ENCODE measurements at places on chromosomes 2 and 18.

GRCh38 chr2:237456200-237456843 is 30.7 kb upstream of the MLPH start:
- DNase-seq = no peak

- DNase-seq = no peak
These were observed 60.8 kb downstream of the ST3GAL5 start for GRCh38 chr2:85827879-85828569.

DNA sequence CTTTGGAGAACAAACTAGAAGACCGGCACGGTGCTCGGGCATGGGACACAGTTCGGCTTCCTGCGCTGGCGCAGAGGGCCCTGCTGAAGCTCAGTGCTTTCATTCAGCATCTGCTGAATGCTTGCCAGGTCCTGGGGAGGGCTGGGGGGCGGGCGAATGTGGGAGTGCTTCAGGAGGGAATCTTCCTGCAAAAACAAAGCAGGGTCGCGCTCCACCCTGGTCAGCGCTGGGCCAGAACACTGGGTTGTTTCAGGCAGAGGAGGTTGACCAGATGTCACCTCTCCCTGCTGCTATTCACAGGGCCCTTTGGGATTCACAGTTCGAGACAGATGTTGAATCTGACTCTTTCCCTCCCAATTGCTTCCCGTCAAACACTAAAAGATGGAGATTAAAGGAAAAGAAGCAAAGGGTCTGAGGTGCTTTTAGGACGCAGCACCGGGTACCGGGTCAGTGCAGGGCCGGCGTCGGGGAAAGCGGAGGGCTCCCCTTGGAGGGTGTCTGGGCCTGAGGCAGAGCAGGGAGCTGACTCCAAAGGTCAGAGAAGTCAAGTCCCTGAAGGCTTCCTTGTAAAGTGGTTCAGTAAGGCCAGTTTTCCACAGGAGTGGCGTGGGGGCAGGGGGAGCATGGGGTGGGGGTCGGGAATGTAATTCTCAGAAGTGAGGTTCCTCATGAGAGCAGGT is 82.1 kb upstream of the PXDN start:
- no peak for DNase-seq

- no peak for DNase-seq
These were observed 949.9 kb upstream of the NRXN1 start for GRCh38 chr2:51981783-51982182.

DNA sequence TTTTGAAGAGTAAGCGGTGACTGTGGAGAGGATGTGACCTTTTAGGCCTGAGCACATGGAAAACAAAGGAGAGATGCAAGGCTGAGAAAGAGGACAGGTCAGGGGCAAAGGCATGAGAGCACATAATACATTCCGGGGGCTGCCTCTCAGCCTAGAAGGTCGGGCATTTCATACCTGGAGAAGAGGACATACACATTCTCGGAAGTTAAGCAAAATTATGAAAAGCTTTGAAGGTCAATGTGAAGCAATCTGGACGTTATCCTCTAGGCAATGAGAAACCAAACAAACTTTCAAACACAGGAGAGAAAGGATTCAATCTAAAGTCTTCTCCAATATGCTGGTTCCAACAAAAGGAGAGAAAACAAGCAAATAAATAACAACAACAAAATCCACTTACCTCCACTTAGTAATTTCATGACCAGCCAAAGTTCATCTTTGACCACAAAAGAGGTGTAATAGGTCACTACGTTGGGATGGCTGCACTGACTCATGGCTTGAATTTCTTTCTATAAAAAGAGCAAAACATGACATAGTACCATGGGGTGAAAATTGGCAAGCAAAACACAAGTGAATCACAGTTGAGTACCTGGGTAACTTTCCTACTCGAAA is 80.4 kb downstream of the STK39 start:
- DNase-seq = no peak

DNA sequence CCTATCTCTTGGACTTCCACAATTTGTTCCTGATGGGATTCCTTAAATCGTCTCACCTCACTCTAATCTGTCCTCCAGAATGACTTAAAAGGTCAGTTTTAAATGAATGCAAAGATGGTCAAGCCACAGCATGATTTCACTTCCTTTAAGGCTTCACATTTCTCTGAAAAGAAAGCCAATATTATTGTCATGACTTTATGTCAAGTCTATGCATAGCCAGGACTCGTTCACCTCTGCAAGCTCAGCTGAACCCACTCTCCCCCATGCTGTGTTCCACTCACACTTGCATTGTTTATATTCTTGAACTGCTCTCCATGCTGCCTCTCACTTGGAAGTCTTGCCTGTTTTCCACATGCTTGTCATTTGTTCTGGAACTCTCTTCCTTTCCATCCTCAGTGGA is 298.4 kb upstream of the MMADHC start:
- no peak for DNase-seq

GRCh38 chr2:232365621-232366321 is 12.8 kb upstream of the ALPP start:
- DNase-seq = peak; percentile 61

- DNase-seq = peak; percentile 58
These were observed 169.2 kb downstream of the CDH20 start for GRCh38 chr18:61502472-61502871.

- no peak for DNase-seq
These were observed 40.2 kb upstream of the CHMP1B start for GRCh38 chr18:11811009-11811408.

DNA sequence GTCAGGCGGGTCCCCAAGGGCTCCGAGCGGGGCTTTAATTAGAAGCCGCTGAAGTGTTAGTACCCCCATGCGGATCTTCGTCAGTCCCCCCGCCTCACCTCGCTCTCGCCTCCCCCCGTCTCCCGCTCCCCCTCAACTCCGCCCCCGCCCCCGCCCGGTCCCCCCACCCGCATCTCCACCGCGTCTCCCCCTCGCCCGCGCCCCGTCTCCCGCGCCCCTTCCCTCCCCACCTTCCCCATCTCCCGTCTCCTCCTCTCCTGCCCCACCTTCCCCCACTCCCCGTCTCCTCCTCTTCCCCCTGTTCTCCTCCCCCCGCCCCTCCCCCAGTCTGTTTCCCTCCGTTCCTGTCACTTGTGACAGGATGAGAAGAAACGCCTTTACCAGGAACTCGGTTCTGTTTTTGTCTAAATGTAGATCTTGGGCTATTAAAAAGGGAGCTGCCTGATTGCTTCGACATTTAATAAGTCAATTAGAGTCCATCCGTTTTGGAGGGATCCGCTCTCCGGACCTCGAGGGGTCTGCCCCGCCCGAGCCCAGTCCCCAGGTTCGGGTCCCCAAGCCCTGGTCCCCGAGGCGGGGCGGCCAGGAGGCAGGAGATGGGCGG is 969 bp upstream of the ALKAL2 start:
- peak; percentile 25 for DNase-seq

GRCh38 chr2:206020171-206020570 is 65.8 kb downstream of the INO80D start:
- no peak for DNase-seq

- no peak for DNase-seq
These were observed 52.0 kb downstream of the GATA6 start for GRCh38 chr18:22221350-22221749.

GRCh38 chr2:182521453-182522404 is 94.9 kb upstream of the PDE1A start:
- DNase-seq = no peak

DNA sequence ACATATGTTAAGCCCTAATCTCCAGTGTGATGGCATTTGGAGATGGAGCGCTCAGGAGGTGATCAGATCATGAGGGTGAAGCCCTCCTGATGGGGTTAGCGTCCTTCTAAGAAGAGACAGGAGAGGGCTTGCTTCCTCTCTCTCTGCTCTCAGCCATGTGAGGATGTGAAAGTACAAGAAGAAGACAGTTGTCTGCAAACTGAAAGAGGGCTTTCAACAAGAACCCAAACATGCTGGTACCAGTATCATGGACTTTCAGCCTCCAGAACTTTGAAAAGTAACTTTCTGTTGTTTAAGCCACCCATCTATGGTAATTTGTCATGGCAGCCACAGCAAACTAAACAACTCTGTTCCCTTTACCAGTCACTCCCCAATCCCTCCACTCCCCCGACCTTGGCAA is 47.4 kb downstream of the CACNB4 start:
- no peak for DNase-seq

- peak; percentile 48 for DNase-seq
These were observed 130.7 kb upstream of the TPO start for GRCh38 chr2:1282552-1282951.

GRCh38 chr2:109062859-109063700 is 65.9 kb upstream of the SH3RF3 start:
- no peak for DNase-seq

DNA sequence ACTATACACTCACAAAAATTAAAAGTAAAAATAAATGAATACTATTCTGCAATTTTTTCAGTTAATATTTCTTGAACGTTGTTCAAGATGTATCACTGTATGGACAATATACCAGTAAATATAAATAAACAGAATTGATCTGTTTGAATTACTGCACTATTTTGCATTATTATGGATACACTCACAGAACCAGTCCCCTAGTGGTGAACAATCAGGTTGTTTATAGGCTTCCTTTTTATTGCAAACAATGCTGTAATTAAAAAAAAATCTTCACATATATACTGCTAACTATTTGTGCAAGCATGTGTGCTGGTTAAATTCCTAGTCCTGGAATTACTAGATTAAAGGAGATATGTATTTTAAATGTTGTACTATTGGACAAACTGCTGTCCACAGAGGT is 306.0 kb downstream of the FBXO15 start:
- DNase-seq = no peak

GRCh38 chr2:111209045-111209514 is 88.4 kb downstream of the BCL2L11 start:
- DNase-seq = no peak

DNA sequence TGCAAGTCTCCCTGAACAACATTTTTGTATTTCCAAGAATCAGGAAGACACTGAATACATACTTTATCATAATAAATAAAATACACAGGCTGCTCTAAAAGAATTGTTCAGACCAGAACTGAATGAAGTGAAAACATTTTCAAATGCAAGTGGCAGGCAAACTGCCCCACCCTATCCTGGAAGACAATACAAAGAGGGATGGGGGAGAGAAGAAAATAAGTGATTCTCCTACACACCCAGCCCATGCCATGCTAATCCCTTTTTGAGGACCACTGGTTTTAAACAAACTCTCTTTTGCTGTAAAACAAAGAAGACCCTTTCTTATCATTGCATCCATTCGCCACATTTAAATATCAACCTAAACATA is 95.6 kb downstream of the PID1 start:
- DNase-seq = no peak

GRCh38 chr2:173708806-173709205 is 256.4 kb downstream of the SP3 start:
- no peak for DNase-seq

DNA sequence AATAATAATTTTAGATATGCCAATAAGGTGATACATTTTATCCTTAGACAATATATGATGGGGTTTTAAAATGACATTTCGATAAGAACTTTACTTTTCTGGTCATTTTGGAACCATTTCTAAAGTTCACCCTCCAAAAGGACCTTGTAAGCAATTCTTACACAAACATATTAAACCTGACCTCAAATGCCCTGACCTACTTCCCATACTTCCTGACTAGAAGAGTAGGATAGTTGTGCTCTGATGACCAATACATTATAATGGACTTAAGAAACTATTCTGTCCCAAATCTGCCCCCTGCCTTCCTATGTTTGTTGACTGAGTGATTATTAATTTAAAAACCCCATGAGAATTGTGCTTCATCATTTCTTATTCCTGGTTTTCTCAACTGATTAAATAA is 24.6 kb downstream of the GCA start:
- no peak for DNase-seq

DNA sequence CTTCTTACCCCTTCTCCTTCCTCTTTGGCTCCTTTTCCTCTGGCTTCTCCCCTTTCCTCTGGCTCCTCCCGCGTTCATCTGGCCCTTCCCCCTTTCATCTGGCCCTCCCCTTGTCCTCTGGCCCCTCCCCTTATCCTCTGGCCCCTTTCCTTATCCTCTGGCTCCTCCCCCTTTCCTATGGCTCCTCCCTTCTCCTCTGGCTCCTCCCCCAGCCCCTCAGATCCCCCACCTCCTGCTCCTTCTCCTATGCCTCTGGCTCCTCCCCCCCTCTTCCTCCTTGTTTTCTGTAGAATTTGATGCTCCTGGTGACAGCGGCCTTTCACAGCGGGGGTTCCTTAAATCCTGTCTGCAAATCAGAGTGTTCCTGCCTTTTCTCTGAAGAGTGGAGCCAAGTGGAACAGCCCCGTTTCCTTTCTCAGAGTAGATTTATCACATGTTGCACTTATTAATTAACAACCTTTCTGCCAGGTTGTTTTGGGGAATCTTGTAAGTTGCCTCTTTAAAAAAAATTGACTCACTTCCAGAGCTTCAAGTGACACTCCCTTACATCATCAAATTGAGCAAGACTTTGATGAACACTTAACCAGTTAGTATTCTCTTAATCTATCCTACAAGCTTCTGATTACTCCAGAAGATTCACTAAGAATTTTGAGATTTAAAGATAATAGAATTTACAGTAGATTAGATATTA is 27.9 kb downstream of the FABP1 start:
- DNase-seq = peak; percentile 79

GRCh38 chr2:95677346-95677745 is 85.5 kb downstream of the TRIM43 start:
- no peak for DNase-seq

- DNase-seq = no peak
These were observed 155.7 kb upstream of the TCF4 start for GRCh38 chr18:55743736-55744135.

DNA sequence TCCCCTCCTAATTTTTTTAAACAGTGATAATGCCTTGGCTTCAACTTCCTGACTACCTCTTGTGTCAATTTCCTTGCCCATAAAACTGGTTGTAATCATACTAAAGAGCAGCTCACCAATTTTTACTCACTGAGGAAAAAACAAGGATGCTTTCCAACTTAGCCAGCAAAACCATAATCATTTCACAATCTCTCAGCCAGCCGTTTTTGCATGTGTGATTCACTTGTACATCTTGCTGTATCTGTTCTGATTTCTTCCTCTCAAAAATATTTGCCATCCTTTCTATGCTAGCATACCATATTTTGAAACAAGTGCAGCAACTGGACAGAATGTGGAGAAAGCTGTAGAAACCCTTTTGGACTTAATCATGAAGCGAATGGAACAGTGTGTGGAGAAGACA is 60.7 kb downstream of the RAB27B start:
- no peak for DNase-seq

GRCh38 chr18:39969803-39970494 is 1985.1 kb upstream of the PIK3C3 start:
- DNase-seq = no peak

DNA sequence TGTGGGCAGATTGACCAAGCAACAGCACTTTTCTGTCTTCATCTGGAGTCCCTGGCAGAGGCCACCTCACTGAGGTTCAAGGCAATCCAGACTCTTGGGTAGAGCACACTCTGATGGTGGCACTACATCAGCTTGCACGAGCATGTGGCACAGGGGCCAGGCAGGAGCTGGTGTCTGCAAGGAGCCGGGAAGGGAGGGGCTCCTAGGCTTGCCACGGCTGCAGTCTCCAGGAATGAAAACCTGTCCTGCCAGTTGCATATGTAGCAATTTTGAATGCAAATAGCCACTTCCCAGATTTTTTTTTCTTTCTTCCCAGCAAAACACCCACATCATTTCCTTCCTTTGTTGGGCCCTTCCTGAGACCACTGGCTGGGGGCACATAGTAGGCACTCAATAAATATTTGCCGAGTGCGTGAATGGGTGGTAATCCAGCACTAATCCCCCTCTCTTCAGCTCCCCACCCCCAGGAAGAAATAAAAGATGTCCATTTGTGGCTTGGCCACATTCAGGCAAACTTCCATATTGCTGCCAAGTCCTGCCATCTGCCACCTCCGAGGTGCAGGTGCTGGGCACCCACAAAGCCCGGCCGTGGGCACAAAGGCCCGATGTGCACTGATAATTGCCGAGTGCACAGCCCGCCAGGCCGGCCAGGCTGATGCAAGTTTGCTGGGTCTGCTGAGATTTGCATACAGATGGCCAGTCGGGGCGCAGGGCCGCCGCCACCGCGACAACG is 72.4 kb downstream of the MYCN start:
- DNase-seq = peak; percentile 46
